ENCODE measurements at places on chromosomes 1 and 21.
A peak's percentile ranks its signal among the peaks of the same experiment; 100 is the strongest.

DNA sequence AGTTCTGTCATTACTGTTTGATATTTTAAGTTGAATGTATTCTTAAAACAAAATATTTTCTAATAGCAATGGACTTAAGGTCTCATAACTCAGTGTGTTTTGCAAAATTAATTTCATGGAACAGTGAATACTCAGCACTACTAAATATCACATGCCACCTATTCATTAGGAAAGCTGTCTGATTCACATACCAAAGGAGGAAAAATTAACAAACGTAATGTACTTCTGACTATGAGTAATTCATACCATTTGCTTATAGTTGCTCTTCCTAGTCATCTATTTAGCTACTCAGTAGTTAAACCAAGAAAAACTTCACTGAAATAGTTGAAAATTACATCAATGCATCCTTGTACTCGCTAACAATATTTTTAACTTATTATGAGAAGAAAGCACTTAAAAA, 35.2 kb downstream of the TP53BP2 start:
- DNase-seq, result no peak

DNA sequence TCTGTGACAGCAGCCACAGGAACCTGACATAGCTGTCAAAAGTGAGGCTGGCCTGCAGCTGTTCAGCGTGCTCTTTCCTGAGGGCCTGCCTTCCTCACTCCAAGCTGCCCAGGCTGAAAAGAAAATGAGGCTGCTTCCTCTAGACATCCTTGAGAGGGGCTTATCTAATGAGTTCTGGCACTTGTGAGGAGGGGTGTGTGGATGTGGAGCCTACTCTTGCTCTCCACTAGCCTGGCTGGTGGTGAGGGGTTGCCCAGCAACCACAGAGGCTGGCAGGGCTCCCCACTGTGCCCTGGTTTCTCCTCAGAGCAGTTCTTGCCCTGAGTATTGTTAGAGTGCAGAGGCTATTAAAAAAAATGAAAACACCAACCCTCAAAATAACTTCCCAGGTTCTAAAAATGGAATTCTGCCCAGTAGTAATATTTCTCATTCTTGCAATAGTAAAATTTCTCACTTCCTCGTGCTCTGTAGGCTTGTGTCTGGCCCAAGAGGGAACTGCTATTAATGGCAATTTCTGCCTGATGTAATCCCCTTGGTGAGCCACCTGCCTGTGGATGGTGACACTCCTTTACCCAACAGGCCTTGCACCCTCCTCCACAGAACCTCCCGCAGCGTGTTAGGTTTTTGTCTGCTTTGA, 52.6 kb upstream of the EPS8L3 start:
- no peak for DNase-seq

DNA sequence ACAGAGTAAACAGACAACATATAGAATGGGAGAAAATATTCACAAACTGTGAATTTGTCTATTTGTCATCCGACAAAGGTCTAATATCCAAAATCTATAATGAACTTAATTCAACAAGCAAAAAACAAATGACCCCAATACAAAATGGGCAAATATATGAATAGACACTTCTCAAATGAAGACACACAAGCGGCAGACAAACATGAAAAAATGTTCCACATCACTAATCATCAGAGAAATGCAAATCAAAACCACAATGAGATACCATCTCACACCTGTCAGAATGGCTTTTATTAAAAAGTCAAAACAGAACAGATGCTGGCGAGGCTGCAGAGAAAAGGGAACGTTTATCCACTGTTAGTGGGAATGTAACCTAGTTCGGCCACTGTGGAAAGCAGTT, 72.7 kb downstream of the SMYD3 start:
- no peak for DNase-seq

- DNase-seq, result peak; percentile 60
Observed at GRCh38 chr21:27703791-27704190, 736.9 kb upstream of the ADAMTS5 start.

- DNase-seq, result no peak
Observed at GRCh38 chr21:41900401-41900800, 21.3 kb upstream of the PRDM15 start.

DNA sequence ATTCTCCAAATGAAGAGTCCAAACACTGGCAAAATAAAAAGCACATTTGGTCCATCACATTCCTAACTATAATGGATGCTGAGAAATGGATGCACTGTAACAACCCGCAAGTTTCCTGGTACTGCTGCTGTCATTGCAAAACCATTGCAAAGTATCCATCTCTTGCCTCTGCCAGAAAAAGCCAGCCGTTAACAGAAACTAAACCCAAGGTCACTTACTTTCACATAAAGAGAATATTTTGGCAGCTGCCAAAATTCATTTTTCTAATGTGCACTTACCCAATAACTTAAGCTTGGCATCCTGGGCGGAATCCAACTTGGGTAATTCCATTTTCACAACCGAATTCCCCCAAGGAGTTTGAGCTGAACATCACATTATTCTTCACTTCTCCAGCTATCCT, 77.0 kb upstream of the LRRC8D start:
- no peak for DNase-seq

DNA sequence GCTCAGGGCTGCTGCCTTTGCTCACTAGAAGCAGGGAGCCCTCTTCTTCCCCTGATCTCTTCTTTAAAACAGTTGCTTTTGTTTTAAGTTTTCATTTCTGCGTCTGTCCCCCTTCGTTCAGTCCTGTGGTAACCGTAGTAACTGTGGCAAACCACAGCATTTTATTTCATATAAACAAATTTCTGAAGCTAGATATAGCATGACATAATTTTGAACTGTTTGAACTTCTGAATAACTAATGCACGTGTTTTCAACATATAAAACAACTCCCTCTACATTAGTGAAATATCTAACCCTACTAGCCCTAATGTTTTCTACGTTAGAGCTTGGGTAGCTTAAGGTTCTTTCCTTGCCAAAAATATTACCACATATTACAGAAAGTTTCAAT, 104.6 kb downstream of the DISP1 start:
- no peak for DNase-seq

DNA sequence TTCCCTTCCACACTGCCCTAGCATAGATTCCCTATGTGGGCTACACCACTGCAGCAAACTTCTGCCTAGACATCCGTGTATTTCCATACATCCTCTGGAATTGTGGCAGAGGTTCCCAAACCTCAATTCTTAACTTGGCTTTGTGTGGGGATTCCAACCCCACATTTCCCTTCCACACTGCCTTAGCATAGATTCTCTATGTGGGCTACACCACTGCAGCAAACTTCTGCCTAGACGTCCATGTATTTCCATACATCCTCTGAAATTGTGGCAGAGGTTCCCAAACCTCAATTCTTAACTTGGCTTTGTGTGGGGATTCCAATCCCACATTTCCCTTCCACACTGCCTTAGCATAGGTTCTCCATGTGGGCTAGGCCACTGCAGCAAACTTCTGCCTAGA, 31.4 kb downstream of the ZNF670 start:
- DNase-seq, result no peak

GRCh38 chr1:94122201-94122970, 1.4 kb upstream of the ABCA4 start:
- DNase-seq, result no peak

GRCh38 chr21:34935452-34935851, 113.7 kb downstream of the RUNX1 start:
- DNase-seq, result no peak

DNA sequence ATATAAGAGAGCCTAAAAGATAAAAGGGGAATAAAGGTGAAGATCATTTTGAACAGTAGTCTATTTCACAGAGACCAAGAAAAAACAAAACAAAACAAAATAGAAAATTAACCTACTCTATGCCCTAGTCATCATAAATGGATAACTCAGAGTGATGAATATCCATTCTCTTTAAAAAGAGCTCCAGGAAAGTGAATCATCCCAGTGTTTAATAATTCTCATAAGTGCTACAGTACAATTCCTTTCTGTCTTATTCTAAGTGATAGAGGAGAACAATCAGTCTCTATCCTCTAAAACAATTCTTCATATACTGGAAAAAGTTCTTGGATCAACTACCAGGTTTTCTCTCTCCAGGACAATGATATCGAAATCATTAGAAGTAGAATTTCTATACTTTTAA, 45.8 kb downstream of the GDAP2 start:
- no peak for DNase-seq
